ENCODE measurements at places on chromosomes 5 and 9. TPM values are rescaled to one million over a fixed set of nuclear protein-coding genes. Genes with fewer than 3 reads are reported as not detected.

SPATA31C1 gene
- total RNA-seq = 0.32 TPM

DNA sequence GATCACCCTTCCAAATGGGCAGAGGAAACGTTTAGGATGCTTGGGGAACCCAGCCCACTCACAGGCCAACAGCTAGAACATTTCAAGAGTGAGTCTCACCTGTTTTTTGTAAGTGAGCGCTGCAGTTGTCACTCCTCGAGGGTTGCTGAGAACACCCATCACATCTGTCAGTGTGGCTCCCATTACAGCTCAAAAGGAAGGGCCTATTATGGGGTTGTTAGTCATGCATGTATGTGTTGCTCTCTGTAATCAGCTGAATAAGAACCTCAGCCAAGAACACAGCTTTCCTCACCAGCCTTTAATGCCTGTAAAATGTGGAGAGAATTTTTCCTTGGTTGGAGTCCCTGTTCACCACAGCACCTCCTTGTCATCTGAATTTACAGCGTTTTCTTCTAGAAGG, 196.3 kb upstream of the KLF4 start:
- no peak for ATAC-seq

- no peak for ATAC-seq
These were observed 25.6 kb downstream of the ANKRD55 start for GRCh38 chr5:56207537-56207936.

- peak; percentile 76 for ATAC-seq
These were observed 209.9 kb upstream of the VLDLR start for GRCh38 chr9:2411459-2412215.

DNA sequence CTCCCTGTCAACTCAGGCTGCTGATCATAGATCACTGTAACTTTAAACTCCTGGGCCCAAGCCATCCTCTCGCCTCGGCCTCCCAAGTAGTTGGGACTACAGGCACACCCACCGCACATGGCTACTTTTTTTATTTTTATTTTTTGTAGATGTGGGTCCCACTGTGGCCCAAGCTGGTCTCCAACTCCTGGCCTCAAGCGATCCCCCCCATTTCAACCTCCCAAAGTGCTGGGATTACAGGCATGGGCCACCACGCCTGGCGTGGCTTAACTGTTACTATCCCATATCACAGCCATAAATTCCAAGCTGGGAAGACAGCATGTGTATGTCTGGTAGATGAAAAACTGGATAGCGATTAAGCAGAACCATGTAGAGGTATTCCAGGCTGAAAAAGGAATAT, 1.0 kb downstream of the HDAC3 start:
- no peak for ATAC-seq
